ENCODE measurements at places on chromosomes 11 and 22. TPM values are rescaled to one million over a fixed set of nuclear protein-coding genes. Genes with fewer than 3 reads are reported as not detected.
A peak's percentile ranks its signal among the peaks of the same experiment; 100 is the strongest.

DNA sequence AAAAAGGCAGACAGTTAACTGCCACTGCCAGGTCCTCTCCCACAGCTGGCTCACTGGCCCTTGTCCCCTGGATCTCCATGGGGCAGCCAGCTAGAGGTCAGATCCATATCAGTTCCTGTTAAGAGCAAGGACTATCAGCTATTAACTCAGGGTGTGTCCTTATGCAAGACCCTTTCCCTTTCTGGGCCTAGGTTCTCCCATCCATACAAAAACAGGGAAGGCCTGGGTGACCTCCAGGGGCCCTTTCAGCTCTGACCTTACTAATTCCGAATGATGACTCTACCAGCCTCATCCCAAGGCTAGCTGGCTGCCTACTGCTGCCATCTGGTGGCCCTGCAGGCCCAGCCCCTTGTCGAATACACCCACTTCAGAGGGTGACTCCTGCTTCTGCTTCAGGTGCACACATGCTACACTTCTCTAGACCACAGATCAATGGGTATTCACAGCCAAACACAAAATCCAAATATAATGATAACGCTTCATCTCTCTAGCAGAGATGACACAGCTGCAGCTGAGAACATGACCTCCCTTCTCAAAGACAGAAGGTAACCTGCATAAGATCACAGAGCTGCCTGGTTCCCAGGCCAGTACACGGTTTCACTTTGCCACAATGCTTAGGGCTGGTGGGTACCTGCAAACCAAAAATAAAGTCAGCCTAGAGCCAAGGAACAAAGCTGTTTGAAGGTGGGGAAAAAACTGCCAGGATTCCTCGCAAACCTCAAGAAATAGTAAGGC is 34.1 kb downstream of the SERGEF start:
- no peak for DNase-seq

DNA sequence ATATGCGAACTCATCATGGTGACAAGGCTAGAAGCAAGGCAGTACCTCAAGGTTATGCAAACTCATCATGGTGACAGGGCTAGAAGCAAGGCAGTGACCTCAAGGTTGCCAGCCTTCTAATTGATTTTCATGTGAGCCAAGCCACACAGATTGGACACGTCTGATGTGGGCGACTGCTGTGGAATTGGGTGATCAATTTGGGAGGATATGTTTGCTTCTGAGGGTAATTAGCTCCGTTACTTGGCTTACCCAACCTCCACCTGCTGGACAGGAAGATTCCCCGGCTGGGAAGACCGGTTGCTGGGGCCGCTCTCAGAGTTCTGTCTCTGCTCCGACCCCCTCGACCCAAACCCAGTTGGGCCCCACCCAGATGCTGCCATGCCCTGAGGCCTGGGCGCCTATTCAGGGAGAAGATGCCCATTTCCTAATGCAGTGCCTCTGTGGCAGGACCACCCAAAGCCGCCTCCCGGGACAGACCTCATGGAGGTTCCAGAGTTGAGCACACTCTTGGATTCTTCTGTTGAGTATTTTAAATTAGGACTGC is 69.9 kb upstream of the SHANK2 start:
- no peak for DNase-seq

DNA sequence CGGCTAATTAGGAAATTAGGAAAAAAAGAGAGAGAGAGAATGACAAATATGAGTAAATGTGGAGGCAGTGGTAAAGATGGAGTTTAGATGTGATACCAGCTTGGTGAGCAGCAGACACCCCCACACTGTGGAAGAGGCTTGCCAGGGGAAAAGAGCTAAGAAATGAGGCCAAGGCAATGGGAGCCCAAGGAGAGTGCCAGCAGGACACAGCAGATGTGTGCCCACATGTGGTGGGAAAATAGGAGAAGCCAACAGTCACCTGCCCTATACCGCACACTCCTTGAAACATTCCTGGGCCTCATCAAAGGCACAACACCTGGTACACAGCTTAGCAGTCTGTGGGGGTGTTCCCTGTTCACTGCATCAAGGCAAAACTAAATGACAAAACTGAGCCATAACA is 104.9 kb downstream of the FAM76B start:
- no peak for DNase-seq

- no peak for DNase-seq
Observed at GRCh38 chr11:17564687-17565042, 17.6 kb downstream of the OTOG start.

SMC1B gene
- polyA plus RNA-seq: not detected

RNF215 gene
- 0.44 TPM for polyA plus RNA-seq

ANO1 gene
- not detected for polyA plus RNA-seq

DNA sequence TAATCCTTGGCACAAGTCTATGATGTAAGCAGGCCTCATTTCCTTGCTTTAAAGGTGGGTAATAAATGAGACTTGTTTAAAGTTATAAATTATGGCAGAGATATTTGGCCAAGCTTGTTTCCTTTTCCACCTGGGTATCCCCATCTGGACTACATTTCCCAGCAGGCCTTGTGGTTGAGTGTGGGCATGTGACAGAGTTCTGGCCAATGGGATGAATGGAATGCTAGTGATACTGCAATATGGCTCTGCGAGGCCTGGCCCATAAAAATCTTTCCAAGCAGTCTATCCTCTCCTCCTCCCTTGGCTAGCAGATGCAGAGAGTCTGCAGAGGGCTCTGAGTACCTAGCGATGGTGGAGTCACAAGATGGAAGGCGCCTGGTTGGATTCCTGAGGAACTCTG is 102.5 kb downstream of the TIMP3 start:
- DNase-seq: peak; percentile 9

NPAT gene
- 34.9 TPM for polyA plus RNA-seq

SUSD2 gene
- polyA plus RNA-seq: 0.07 TPM

DNA sequence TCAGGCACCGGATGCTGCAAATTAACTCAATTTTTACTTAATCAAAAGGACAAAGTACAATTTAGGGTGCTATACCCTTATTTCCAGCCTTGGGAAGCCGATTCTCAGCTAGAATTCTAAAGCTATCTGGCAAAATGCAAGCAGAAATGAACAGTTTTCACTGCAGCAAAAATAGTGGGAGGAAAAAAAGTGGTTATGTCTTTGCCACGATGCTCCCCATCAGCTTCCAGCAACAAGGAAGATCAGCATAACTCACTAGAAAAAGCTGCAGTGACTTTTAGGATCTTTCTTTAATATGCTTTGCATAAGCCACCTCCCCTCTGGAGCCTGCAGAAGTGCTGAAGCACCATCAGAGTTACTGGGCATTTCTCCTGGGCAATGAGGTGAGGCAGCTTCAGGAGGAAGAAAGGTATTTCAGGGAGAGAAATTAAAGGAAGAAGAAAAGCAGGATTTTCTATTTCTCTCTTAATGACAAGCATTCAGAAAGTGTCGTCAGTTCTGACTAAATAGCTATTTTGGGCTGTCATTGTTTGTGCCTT is 702.9 kb downstream of the DLG2 start:
- DNase-seq: no peak

GRCh38 chr11:19984048-19984742 is 176.1 kb downstream of the DBX1 start:
- no peak for DNase-seq

- DNase-seq: no peak
Observed at GRCh38 chr11:129443276-129443675, 67.6 kb downstream of the BARX2 start.

SYT9 gene
- polyA plus RNA-seq: not detected

DNA sequence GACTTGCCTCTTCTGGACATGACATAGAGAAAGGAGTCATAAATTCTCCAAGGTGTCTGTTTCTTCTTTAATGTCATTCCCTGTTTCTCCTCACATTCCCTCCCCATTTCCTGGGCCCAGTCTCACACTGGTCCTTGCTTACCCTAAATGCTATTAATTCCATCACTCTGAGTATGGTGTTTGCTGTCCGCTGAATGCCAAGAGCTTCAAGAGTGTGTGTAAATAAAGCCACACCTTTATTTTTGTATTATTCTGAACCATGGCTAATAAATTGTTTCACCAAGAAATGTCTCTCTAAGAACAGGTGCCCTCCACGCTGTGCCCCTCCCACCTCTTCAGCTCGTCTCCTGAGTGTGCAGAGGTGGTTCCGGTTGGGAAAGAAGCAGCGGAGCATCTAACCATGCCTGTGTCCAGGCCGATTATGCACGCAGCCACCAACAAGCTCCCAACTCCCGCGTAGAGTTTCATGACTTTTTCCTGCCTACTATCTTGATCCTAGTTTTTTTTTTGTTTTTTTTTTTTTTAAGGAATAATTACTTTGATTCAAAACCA is 8.6 kb downstream of the TMEM121B start:
- DNase-seq: no peak

GRCh38 chr11:126700768-126701519 is 299.6 kb downstream of the KIRREL3 start:
- no peak for DNase-seq

DNA sequence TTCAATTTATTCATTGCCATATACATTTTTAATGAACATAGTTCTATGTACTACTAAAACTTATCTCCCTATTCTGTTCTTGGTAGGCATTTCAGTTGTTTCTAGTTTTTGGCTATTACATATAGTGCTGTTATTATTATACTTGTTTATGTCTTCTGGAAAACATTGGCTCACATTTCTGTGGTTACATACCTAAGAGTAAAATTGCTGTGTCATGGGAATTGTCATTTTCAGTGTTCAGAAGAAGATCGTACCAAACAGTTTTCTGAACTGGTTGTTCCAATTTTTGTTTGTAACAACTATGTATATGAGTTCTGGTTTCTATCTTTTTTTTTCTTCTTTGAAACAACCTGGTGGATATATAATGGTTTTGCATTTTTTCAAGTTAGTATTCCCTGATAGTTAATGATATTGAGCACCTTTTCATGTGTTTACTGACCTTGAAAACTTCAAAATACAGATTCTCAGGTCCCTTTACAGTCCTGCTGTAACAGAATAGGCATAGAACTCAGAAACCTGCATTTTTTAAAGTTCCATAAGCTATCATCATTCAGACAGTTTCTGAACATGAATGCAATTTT is 230.7 kb downstream of the JRKL start:
- no peak for DNase-seq

GRCh38 chr11:58621586-58622262 is 741 bp upstream of the CNTF start:
- no peak for DNase-seq

DNA sequence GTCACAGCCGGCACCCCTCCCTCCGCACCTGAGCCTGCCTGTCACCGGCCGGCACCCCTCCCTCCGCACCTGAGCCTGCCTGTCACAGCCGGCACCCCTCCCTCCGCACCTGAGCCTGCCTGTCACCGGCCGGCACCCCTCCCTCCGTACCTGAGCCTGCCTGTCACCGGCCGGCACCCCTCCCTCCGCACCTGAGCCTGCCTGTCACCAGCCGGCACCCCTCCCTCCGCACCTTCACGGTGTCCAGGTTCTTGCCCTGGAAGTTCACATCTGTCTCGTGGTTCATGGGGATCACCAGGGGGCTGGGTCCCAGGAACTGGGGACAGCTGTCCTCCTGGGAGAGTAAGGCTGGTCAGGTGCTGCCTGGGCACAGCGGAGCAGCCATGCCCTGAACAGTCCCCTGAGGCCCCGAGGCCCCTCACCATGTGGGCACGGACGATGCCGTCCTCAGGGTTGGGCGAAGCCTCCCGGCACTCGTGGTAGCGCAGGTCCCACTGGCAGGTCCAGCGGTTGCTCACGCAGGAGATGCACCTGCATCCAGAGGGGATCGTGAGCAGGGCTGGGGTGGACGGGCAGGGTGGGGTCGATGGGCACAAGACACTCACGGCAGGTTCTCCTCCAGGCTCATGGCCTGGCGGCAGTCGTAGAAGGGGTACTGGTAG is 15.5 kb upstream of the MAPK11 start:
- DNase-seq: no peak

OR52I1 gene
- not detected for polyA plus RNA-seq
